ENCODE measurements at places on chromosomes 4 and X.

DNA sequence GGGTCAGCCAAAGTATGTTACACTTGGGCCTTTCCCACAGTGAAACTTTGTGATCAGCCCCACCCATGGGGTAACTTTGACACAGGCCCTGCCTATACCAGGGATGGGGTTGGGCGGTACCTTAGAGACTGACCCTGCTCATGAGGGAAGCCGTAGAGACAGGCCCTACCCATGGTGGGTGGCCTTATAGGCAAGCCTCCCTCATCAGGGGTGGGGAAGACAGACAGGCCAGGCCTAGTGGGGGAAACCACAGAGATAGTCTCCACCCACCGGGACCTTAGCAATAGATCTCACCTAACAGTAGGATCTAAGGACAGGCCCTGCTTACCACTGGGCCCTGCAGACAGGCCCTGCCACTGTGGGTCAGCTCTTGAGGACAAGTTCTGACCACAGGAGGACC is 6.8 kb downstream of the PLP2 start:
- DNase-seq = no peak

GRCh38 chrX:129653181-129653970 is 1.4 kb downstream of the APLN start:
- DNase-seq = no peak

DNA sequence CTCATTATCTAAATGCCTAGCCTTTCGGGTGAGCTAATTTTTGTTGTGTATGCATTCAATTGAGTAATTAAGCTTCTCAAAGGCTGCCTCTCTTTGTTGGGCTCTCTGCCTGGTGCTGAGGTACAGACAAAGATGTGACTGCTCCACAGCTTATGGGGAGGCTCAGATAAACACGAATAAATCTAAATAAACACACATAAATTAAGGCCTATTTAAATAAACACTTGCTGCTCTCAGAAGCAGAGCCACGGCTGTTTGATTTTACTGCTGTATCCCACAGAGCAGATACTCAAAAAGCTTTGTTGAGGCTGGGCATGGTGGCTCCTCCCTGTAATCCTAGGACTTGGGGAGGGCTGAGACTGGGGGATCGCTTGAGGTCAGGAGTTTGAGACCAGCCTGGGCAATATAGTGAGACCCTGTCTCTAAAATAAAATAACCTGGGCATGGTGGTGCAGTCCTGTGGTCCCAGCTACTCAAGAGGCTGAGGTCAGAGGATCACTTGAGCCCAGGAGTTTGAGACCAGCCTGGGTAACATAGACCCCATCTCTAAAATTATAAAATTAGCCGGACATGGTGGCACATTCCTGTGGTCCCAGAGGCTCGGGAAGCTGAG is 8.4 kb upstream of the CD99 start:
- no peak for DNase-seq

GRCh38 chrX:118807151-118808017 is 16.2 kb upstream of the ZCCHC12 start:
- no peak for DNase-seq
